CD4-positive, alpha-beta T cell treated with Interleukin-17A for 4 hours (primary cell): ENCODE measurements at places on chromosomes 2 and 18.

DNA sequence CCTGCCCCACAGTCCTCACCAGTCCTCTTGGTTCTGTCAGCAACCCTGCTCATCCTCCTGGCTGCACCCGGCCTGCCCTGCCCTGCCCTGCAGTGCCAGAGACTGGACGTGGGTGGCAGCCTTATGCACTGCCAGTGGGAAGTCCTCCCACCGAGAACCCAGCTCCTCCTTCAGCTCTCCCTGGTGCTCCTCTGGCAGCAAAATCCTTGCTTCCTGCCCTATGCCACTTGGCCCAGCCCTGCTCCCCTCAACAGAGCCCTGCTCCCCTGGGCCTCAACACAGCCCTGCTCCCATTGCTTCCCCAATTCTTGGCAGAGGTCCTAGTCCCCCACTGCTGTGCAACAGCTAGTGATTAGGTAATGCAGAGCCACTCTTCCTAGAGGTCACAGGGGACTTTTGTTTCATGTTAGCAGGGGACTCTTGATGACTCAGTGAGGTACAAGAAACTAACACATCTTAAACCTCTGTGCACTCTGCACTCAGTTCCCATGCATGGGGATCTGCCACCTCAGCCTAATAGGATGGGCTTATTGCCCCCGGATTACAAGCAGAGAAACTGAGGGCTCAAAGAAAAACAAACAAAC lies 58.0 kb upstream of the EDAR start:
- DNase-seq: no peak

GRCh38 chr2:106516436-106516835 lies 29.3 kb downstream of the CD8B2 start:
- no peak for DNase-seq

- DNase-seq: no peak
These were observed 89.9 kb downstream of the DCDC2C start for GRCh38 chr2:3793249-3793648.

- DNase-seq: no peak
These were observed 130.4 kb upstream of the DSEL start for GRCh38 chr18:67646890-67647289.

- peak; percentile 18 for DNase-seq
These were observed 73.0 kb upstream of the YWHAQ start for GRCh38 chr2:9703701-9704221.

- no peak for DNase-seq
These were observed 70.7 kb downstream of the CCDC93 start for GRCh38 chr2:117943013-117943672.

DNA sequence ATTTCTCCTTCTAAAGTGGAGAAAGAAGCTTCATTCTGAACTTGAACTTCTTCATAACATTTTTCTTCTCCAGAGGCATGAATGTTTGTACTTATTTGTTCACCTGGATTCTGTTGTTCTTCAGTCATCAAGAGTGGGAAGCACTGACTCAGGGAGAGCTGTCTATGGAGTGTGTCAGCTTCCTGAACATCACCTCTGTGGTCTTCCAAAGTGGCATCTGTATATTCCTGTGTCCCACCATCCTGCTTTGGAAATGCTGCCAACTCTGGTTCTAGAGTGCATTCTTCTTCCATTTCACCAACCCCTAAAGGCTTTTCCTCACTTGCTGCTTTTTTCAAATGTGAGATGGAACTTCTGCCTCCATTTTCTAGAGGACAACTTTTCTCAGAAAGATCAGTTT lies 59.5 kb downstream of the TTN start:
- DNase-seq: no peak

- no peak for DNase-seq
These were observed 74.1 kb upstream of the DSEL start for GRCh38 chr18:67590571-67591141.

DNA sequence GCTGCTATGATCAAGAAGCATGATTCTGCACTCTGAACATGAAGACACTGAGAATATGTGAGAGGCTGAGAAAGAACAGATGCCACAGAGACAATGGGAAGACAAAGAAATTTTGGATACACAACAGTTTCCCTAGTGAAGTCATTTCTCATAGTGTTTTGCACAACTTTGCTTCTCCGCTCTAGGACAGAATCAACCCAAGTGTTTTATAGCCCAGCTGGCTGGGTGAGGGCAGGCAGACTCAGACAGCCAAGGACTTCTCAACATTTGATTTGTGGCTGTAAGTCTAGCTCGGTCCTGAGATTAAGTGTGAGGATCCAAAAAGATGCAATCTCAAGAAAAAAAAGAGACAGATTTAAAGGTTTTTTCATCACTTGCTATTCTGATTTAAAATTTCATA lies 536.5 kb upstream of the CRIM1 start:
- no peak for DNase-seq

DNA sequence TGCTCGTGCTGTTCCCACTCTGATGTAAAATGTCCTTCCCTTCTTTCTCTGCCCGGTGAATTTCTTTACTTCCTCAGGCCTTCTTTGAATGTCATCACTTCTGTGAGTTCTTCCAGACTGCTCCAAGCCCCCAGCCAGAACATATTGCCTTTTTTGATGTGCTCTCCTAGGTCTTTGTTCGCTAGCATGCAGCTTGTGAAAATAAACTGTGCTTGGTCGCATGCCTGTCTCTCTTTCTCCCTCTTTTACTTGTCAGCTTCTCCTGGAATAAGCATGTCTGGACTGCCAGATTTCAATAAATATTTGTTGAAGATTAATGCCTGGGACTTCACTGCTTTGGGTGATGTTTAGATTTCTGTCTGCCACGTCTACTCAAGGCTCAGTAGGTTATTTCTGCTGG lies 82.7 kb upstream of the ARHGAP28 start:
- DNase-seq: no peak

DNA sequence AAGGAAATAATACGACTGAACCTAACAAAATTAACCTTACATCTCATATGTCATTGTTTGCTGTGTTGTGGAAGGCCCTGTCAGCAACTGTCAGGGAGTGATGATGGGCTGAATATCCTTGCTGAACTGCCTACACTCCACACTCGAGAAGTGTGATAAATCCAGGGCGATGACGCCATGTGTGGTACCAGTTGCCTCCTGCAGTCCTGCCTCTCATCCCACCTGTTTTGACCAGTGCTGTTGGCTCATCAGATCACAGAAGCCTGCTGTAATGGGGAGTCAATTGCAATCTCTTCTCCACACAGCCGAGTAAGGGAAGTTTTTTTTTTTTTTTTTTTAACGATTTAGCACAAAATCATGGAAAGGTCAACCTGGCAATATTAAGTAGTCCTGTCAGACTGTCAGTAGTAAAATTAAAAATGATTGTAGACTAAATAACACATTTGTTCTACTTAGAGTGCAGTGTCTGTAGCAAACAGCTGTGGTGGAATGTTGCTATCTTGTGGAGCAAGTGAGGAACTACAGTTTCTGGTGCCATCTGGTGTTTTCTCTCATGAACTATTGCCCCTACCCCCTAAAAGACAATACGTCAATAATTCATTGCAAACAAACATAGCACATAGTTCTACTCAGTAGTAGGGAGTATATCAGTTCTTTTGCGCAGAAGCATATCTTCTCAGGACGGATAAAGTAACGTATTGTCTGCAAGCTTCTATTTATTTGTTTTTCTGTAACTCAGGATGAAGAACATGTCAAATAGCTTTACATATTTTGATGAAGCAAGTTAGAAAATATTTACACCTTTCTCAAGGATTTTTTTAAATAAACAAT lies 347.6 kb downstream of the CTNNA2 start:
- DNase-seq: no peak

DNA sequence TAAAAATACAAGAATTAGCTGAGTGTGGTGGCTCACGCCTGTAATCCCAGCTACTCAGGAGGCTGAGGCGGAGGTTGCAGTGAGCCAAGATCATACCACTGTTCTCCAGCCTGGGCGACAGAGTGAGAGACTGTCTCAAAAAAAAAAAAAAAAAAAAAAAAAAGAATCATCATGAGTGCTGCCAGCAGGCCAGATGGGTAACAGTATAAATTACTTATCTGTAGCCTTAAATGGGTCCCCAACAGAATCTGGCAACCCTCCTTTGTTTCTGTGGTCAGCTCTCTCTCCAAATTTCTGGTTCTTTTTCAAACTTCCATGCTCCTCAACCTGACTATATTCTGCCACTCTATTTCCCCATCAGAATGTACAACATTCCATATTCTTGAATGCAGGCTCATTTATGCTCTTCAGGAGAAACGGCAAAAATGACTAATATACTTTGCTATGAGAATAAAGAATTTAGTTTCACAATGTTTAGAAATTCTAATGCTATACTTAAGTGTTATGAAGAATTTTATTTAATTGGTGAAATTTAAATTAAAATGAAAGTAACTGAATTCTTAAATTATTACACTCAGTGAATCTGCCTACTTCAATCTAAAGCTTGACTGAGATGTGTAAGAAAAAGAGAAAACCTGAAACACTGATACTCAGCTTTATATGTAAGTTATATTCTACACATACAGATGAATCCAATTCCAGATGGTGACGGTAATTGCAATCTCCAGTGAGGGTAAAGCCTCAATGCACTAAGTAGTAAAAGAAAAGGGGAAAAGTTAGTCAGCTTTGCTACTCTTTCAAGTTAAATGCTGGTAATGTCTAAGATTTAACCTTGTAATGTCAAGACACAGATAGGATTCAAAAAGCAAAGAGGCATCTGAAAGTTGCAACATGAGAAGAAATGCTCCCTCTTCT lies 24.8 kb downstream of the LPIN2 start:
- DNase-seq: no peak

- DNase-seq: no peak
These were observed 44.9 kb upstream of the ID2 start for GRCh38 chr2:8636721-8637636.

DNA sequence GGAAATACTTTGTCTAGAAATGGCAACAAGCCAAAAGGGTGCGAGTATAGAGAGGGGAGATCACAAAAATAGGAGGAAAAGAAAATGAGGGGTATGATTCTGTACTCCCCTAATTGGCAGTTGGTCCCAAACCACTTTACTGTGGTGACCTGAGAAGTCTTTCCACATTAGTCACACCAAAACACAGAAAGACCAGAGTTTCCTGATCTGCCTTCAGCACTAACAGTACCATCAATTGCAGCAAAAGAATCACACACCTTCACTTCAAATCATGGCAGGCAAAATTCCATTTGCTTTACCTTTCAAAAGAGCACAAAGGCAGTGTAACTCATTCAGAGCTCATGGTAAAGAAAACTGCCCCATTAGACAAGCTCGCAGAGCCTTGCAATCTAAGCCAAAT lies 86.8 kb downstream of the ALK start:
- no peak for DNase-seq

GRCh38 chr2:239152916-239153305 lies 247.9 kb downstream of the HDAC4 start:
- no peak for DNase-seq

DNA sequence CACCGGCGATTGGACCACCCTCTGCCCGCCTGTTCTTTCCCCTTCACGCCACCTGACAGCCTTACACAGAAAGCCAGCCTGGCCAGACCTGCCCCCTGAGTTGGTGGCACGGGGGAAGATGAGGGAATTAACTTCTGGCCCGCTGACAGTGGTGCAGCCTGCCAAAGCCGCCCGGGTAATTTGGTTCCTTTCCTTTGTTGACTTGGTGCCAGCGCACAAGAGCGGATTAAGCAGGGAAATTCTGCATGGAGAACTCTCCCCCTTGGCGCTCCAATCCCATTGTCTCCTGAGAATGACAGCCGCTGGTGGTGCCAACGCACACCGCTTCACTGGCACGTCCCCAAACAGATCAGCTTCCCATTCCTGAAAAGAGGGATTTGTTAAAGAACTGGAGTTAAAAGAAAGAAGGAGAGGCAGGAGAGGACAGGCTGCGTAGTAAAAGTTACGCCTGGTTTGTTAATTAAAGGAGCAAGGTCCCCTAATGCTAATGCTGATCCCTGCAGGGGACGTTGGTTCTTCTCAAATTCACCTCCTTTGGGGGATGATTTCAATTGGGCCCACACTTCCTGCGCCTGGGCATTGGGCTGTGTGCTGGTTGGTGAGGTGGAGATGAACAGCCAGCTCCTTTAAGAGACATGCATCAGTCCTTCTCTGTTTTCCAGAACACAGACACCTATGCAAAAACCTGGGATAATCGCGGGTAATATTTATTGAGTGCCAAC lies 286.8 kb downstream of the MYCN start:
- no peak for DNase-seq
